Natural killer cell (primary cell): ENCODE measurements at places on chromosomes 2 and 18. TPM values are rescaled to one million over a fixed set of nuclear protein-coding genes. Genes with fewer than 3 reads are reported as not detected.

- DNase-seq: no peak
These were observed 3.6 kb upstream of the RUFY4 start for GRCh38 chr2:218065239-218066006.

DNA sequence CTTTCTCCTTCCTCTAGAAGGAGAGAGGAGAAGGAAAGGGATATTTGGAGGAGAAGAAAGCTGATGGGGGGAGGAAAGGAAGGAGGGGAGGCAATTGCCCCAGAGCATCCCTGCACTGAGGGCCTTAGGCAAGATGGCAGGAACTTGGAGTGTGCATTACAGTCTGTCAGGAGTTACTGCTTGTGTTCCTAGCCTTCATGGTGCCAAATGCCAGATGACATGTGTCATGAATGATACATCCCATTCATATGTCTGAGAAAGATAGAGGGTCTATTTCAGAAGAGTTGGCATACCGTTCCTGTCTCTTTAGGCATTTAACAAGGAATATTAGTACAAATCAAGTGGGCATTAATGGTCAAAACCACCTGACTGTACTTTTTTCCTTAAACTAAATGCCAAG lies 232.1 kb upstream of the NT5C1B start:
- no peak for DNase-seq

Gene LYPD1
- not detected for total RNA-seq

Gene SFT2D3
- total RNA-seq: 6.4 TPM

Gene HOXD3
- total RNA-seq: not detected

GRCh38 chr18:3472681-3473544 lies 22.9 kb downstream of the TGIF1 start:
- no peak for DNase-seq

- DNase-seq: no peak
These were observed 15.5 kb upstream of the SIX2 start for GRCh38 chr2:45024600-45025291.

Gene RAB31
- total RNA-seq: 5.3 TPM

Gene PEX13
- 18.1 TPM for total RNA-seq

Gene VWA3B
- not detected for total RNA-seq

Gene CD8A
- 85.3 TPM for total RNA-seq

GRCh38 chr2:63124218-63124617 lies 73.6 kb downstream of the OTX1 start:
- no peak for DNase-seq
